ENCODE measurements at places on chromosomes 7 and 10.
A peak's percentile ranks its signal among the peaks of the same experiment; 100 is the strongest.

GRCh38 chr7:127337581-127337980 lies 54.9 kb downstream of the ZNF800 start:
- no peak for DNase-seq

GRCh38 chr7:149184274-149184673 lies 11.1 kb upstream of the ZNF282 start:
- no peak for DNase-seq

GRCh38 chr10:47326927-47327330 lies 4.7 kb downstream of the GDF2 start:
- DNase-seq = no peak

GRCh38 chr7:11244149-11244548 lies 270.5 kb downstream of the PHF14 start:
- DNase-seq = no peak

DNA sequence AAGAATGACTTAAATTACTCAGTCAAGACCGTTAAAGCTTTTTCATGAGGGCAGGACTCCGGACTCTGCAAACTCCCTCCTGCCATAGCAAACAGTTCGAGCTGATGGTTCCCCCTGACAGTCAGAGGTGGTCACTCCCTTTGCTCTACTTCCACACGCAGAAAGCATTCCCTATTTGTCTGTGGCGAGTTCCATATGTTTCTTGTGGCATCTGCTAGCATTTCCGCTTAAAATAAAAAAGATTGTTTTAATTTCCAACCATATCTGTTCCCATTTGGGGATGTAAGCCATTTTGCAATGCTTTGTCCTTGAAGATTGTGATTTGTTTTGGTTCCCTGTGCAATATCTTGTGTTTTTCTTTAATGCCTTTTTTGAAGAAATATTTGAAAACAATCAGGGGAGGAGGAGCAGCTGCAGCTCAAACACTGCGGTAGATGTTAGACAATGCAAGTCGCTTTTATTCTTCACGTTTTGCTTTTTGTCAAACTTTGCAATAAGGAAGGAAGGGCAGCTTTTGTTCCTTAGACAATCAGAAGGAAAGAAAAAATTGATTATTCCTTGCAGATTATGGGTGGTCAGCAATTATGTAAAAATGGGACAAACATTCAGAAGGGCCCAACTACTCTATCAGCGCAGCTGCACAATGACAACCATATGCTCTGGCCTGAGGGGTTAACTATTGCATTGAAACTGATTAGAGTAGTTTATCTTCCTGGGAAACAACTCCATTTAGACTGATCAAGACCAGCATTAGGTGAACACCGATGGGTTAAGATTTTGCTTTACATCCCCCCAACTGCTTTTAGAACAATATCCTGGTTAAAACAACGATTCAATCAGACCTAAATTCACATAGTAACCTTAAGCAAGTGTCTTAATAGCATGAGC lies 425.8 kb upstream of the NRP1 start:
- DNase-seq = no peak

- DNase-seq = no peak
Observed at GRCh38 chr10:16904639-16905061, 87.4 kb upstream of the RSU1 start.

- peak; percentile 75 for DNase-seq
Observed at GRCh38 chr10:88091490-88092061, 228.2 kb downstream of the PTEN start.

GRCh38 chr10:79082631-79083596 lies 14.1 kb downstream of the ZMIZ1 start:
- no peak for DNase-seq

DNA sequence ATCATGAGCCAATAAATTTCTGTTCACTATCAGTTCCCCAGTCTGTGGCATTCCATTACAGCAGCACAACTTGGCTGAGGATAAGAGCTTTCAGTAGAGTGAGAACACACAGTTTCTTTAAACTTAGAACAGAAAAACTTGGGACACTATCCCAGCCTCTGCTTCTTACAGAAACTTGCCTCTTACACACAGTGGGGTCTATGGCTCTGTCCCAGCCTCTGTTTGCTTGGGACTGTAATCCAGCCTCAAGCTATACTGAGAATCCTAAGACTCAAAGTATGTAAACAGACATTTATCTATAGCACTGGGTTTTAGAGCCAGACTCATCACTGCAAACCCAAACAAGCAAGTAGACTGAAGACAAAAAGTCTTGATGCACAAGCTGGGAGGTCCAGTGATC lies 355.8 kb upstream of the VSTM2A start:
- no peak for DNase-seq

DNA sequence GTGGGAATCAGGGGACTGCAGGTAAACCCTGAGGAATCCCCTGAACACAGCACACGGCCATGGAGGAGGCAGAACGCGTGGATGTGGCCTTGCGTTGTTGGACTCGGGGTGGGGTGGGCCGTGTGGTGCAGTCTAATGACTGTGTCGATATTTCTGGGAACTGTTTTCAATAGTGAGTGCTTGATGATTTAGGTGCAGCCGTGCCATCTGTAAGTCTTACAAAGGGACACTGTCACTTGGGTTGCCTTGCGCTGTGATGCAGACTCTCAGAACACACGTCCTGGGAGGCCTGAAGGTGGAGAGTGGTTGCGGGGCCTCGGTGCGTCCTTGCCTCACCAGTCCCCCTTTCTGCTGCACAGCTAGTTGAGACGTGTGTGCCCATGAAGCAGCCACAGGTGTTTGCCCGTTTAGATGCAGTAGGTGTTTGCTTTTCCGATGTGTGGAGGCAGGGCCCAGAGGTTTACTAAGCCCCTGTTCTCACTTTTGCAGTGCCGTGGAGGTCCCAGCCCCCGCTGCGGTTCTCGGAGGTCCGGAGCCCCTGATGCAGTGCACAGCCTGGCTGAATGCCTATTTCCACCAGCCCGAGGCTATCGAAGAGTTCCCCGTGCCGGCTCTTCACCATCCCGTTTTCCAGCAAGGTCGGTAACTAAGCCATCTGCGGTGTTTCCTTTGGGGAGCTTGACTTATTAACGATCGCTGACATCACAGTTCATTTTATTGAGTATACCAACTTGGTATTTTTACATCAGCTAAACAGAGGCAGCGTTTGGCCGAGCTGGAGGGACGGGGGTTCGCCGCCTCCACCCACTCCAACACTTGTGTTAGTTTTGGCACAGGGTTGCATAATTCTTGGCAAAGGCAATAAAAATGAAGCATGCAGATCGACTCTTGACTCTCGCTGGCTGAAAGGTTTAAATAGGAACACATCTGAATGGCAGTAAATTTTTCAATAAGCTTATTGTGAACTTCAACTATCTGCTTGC lies 240.7 kb downstream of the MGMT start:
- DNase-seq = no peak

DNA sequence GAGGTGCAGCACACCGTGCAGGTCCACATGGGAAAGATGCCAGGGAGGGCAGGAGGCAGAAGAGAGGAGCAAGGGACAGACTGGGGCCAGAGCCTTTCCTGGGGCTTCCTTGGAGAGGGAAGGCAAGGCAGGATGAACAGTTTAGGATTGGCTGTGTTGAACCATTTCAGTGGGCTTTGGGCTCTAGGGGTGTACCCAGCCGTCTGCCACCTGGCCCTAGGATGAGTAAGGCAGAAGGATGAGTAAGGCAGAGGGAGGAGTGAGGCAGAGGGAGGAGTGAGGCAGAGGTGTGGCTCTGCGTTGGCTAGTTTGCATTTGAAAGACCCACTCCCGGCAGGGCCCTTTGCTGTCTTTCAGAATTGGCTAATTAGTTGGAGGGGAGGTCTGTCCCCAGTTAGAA lies 31.5 kb upstream of the PRF1 start:
- no peak for DNase-seq

DNA sequence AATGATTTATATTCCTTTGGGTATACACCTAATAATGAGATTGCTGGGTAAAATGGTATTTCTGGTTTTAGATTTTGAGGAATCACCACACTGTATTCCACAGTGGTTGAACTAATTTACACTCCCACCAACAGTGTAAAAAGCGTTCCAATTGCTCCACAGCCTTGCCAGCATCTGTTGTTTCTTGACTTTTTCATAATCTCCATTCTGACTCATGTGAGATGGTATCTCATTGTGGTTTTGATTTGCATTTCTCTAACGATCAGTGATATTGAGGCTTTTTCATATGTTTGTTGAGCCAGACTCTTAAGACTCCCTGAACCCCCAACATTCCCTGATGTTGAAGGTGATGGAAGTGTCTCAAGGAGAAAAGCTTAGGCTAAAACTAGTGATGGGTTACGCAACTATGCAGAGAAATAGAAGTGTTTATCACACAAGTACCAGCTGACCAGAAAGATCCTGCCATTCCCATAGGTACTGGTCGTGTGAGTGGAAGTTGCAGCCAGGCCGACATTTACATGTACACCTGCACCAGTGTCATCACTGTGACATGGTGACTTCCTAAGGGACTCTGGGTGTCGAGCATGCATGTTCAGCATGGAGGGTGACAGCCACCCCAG lies 711.2 kb upstream of the NRP1 start:
- DNase-seq = no peak

DNA sequence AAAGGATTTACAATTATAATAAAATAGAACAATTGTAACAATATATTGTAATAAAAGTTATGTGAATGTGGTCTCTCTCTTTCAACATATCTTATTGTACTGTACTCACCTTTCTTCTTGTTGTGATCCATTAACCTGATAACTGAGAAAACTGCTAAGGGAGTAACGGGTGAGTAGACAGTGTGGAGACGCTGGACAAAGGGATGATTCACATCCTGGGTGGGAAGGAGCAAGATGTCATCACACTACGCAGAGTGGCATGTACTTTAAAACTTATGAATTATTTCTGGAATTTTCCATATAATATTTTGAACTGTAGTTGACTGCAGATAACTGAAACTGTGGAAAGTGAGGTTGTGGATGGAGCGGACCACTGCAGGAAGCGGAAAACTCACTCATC lies 91.2 kb upstream of the PLPP4 start:
- DNase-seq = no peak

DNA sequence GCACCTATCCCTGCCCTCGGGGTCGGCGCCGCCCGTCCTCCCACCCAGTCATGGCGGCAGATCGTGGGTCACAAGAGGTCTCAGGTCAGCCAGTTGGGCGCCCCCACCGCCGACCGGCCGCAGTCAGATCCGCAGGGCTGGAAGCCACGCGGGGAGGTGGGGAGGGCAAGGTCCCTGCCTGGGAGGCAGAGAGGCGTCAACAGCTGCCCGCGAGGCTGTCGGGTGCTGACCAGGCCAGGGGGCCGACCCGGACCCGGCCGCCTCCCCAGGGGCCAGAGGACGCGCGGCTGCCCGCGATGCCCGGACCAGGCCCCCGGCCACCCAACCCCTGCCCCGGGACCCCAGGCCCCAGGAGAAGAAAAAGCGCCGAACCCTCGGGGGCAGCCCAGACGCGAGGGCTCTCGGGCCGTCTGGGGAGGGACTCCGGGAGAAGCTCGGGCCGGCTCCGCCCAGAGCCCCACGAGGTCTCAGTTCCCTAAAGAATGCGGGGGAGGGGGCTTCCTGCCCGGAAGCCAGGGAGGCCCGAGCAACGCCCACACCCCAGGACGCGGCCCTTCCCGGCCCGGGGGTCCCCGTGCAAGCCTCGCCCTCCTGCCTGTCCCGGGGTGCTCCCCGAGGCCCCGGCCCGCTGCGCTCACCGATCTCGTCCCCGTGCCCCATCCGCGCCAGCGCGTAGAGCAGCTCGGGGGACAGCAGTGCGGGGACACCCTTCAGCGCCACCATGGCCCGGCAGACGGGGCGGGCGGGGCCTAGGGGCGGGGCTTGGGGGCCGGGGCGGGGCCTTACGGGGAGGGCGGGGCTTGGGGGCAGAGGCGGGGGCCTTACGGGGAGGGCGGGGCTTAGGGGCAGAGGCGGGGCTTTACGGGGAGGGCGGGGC lies at the start of gene FUOM:
FUOM (minus strand) TSS at position 735 of the 877 bp plus-strand sequence; CDS start at position 723, 12 bp downstream.
- peak; percentile 78 for DNase-seq

DNA sequence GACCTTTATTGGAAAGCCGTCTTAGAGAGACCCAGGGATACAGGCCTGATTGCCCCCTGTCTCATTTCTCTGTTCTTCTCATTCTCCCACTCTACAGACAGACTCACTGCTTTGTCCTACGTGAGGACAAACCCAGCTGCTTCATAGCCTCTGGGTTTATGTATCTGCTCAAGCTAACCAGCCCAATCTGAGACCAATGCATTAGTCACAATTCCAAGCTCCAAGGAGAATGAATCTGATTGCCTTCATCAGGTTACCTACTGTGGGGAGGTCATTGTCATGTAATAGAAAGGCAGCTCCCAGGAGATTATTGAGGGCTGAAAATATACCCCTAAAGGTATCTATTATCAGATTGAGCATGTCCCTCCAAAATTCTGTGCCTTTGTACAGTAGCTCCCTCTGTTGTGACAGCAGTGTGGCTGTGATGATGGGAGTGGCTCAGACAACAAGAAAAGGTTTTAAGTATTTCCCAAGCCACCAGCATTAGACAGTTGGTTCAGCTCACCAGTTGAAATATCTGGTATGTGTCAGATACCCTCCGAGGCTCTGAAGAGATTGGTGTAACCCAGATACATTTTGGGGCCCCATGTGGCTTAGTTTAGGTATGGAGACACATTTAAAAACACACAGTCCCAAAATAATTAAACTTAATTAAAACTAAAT lies 123.1 kb upstream of the EEPD1 start:
- DNase-seq = no peak

GRCh38 chr10:3924344-3924743 lies 139.3 kb upstream of the KLF6 start:
- no peak for DNase-seq

GRCh38 chr10:103853428-103854264 lies 1.7 kb downstream of the SH3PXD2A start:
- no peak for DNase-seq

DNA sequence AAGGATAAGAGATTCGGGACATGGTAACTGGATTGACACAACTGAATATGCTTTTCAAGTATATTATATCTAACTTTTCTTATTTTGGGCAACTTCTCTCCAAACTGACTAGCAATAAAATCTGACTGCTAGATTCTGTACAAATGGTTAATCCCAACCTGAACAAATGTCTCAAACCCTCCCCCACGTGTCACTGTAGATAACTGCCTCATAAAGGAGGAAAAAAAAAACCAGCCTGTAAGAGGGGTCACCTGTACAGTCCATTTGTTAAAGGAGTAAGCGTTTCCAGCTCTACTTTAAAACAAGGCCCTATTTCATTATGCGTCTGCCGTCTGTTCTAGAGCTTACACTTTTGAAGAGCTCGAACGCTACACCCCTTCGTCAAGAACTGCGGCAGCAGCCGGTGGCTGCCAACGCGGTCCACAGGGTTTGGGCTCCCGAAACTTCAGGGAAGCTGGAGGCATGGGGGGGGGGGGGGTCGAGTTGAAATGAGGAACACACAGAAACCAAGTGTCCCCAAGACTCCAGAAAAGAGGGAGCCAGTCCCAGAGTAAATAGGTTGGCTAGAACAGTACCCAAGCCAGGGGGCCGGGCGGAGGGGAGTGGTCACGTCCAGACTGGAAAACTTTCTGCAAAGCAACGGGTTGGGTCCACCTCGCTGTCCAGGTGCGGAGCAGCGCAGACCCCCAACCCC lies 492 bp downstream of the COG5 start:
- no peak for DNase-seq

DNA sequence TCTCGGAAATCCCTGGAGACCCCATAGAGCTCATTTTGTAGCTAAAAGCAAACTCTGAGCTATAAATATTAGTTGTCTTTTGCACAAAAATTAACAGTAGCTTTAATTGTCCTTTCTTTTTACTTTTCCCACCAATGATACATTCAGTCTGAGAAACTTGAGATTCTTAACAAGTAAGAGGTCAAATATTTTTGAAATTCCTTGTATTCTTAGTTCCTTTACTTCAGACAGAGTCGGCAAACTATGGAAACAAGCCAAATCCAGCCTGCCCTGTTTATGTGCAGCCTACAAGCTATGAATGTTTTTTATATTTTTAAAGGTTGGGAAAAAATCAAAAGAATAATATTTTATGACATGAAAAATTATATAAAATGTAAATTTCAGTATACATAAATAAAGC lies 146.6 kb downstream of the CTNNA3 start:
- DNase-seq = no peak
